ENCODE measurements at places on chromosomes 3 and 15.

GRCh38 chr3:73955494-73956070 lies 330.8 kb upstream of the PDZRN3 start:
- no peak for DNase-seq

DNA sequence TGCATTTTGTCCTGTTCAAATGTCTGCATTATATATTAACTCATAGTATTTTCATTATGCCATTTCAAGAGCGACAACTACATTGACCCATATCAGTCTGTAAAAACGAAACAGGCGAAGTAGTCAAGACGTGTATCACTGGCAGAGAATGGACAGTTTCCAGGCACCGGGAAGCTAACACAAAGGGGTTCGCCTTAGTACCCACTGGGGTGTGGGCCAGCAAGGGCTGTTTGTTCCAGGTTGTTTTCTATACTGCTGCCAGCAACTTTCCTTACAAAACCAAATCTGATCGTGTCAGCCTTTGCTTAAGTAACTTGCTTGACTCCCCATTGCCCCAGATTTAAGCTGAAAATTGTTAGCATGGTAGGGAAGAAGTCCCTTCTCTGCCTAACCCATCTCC lies 87.1 kb downstream of the CGNL1 start:
- DNase-seq: no peak

- DNase-seq: no peak
Observed at GRCh38 chr15:61556037-61556648, 327.0 kb upstream of the RORA start.

DNA sequence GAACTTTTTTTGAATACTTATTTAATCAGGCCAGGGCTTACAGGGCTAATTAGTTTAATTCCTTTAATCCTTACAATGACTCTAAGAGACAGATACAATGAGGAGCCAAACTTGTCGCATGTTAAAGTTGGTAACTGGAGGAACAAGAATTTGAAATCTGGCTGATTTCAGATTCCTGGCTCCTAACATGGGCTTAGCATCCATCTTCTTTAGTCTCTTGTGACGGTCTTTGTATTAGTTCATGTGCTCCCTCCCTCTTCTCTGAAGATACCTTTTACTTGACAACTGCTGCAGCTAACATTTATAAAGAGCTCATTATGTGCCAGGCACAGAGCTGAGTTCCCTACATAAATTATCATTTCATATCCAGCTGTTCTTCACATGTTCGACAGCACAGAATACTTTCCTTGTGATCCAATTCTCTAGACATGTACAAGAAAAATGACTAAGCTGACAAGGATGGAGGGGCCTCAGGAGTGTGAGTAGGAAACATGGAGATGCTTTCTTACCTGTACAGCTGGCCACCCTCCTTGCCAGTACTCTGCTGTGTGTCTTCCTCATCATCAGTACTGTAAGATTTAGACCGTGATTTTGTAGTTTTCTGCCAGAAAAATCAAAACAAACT lies 206.8 kb upstream of the STRIT1 start:
- DNase-seq: no peak

GRCh38 chr15:64740311-64741170 lies 34.8 kb downstream of the RBPMS2 start:
- DNase-seq: no peak

DNA sequence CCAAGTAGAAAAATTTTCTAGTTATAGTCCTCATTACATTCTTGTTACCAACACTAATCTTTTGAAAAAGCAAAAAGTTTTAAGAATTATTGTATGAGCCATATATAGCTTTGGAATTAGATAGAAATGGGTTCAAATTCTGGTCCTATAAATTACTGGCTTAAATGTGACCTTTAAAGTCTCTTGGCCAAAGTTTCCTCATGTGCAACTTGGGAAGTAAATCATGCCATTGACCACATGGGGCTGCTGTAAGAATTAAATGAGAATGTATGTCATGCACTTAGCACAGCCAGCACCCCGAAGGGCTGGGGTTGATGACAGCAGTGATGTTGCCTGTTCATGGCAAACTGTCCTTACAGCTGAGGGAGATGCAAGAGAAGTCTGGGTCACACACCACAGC lies 108.3 kb downstream of the TOP2B start:
- no peak for DNase-seq

GRCh38 chr15:51874751-51875644 lies 45.5 kb downstream of the TMOD3 start:
- peak; percentile 89 for DNase-seq

All from suppressor macrophage treated with lipopolysaccharide for 1 hour (primary cell).